ENCODE measurements at places on chromosomes 12 and 14.

GRCh38 chr14:24196071-24197055 is 1.1 kb upstream of the TM9SF1 start:
- no peak for DNase-seq

DNA sequence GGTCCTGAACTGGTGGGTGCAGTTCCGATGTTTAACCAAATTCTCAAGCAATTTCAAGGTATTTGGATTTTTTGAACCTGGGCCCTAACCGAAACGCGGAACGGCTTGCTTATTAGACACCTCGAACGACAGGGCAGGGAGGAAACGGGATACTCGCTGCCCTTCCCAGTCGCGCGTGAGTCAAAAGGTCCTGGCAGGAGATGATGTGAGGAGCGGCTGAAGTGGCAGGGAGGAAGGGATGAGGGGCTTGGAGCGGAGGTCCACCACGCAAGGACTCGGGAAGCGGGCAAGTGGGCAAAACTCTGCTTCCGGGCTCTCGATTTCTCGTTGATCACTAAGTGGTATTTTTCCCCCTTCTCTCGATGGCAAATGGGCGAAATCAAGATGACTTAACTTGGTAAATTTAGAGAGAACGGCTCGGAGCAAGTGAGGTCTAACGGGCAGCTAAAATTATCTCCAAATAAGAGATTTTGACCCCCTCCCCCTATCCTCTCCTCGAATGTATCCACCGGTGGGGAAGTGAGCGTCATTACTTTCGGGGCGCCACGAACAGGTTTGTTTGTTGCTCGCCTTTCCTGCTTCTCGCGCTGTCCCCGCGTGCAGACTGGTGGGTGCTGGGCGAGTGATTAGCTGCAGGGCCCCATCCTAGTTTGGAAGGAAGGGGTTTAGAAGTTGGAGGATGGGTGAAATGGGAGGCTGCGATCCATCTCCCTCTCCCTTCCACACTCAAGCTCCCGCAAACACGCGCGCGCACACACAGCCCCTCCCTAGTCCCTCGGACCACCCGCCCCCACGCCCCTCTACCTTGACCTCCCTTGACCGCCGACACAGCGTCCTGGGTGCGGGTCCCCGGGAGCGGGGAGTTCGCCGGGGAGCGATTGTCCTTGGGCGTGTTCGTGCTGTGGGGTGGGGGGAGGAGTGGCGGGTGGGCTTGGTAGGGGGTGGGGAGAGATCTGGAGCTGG is 986 bp upstream of the NTF3 start:
- no peak for DNase-seq

GRCh38 chr12:118448341-118448740 is 72.0 kb downstream of the SUDS3 start:
- no peak for DNase-seq

- DNase-seq, result no peak
Observed at GRCh38 chr12:48265777-48266176, 62.7 kb upstream of the OR10AD1 start.

DNA sequence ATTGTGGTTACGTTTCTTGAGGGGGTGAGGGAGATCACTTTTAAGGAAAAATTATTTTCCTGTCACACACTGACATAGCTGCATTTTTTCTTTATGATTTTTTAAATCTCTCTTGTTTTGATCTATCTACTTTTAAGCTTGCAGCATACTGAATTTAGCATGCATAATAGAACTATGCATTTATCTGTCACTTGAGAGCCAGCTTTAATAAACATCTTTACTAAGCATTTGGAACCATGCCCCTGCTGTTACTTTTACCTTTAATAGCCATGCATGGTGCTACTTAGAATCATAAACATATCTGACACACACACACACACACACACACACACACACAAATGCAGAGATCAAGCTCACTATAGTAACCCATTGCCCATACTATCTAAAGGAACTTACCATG is 486.2 kb downstream of the NELL2 start:
- DNase-seq, result no peak

DNA sequence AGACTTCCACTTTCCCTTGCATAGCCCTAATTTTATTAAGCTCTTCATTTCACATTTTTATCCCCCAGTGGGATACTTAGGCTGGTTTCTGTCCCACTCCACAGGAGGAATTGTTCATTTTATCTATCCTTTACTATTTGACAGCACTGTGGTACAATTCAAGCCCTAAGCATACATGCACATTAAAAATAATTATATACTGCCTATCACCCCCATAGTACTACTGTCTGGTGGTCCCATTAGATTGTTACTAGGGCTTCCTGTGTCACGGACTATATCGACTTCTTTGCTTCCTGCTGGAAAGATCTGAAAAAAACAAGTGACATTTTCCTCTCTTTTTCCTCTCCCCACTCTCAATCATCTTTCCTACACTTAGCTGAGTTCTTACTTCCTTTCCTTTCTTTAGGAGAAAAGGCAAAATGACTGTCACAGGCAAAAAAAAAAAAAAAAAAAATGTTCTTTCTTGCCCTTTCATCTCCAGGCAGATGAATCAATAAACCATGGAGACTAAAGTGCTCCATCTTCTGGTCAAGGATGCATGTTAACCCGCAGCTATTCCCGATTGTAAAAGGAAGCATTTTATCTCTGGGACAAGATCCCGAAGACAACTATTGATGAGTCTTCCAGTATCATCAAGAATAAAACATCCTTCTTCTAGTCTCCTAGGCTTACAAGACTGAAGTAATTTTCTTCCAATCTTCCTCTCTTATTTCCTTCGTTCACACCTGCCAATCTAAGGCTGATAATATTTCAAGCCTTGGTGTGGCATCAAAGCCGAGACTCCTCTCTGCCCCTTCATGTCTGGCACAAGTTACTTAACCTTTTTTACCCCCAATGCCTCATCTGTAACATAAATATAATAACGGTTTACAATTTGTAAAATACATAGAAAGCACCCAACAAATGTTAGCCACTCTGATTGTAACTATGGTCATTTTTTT is 94.4 kb upstream of the PLEKHG7 start:
- DNase-seq, result no peak

DNA sequence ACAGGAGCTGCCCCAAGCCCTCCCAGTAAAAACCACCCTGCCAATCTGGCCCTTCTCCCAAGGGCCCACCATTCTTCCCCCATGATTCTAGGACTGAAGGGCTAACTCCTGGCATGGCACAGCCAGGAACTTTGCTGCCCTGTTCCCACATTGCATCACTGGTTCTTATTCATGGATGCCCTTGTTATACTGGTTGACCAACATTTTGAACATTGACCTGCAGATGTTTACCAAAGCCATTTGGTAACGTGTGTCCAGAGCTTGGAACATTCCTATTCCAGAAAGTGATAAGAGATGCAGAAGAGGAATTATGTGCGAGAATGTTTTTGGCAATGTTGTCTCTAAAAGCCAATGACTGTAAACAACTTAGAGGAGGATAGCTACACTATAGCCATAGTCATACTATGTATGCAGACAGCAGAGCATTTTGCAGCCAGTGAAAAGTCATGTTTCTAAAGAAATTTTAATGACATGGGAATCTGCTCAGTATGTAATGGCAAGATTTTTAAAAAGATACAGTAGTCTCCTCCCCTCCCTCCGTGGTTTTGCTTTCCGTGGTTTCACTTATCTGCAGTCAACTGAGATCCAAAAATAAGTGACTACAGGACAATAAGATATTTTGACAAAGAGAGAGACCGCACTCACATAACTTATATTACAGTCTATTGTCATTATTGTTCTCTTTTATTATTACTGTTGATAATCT is 108.8 kb downstream of the DAAM1 start:
- no peak for DNase-seq

DNA sequence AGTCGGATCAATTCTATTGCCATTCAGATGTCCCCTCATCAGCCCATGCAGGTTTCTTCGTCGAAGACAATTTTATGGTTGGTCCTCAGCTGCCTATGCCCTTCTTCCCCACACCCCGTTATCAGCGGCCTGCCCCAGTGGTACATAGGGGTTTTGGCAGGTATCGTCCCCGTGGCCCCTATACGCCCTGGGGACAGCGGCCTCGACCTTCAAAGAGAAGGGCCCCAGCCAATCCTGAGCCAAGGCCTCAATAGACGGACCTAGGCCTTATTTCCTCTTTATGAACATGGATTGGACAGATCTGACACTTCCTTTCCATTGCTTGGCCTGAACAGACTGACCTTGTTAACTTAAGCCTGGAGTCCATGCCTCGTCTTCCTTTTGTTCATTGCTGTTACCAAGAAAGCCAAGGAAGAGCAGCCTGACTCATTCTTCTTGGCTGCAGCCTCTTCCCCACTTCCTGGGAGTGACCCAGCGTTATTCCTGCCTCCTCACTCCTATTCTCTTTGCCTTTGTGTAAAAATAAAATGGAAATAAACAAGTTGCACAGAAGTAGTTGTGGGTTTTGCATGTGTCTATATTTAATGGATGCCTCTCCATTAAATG is 156.5 kb upstream of the AMIGO2 start:
- no peak for DNase-seq

DNA sequence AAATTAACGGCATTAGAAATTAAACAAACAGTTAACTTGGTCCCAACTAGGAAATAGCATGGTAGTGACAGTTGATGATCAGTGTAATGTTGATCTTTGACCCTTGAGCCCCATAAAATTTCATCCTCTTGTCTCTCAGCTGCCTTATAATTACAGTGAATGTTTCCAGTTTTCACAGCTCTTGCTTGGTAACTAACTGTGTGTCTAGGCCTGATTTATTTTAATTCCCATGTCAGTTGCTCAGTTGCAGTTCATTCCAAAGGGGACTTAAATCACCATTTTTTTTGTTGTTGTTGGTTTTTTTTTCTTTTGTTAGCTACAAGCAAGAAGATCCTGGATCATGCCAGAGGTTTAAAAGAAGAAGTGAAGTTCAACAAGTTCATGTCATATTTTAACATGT is 1883.7 kb upstream of the FLRT2 start:
- DNase-seq, result no peak

DNA sequence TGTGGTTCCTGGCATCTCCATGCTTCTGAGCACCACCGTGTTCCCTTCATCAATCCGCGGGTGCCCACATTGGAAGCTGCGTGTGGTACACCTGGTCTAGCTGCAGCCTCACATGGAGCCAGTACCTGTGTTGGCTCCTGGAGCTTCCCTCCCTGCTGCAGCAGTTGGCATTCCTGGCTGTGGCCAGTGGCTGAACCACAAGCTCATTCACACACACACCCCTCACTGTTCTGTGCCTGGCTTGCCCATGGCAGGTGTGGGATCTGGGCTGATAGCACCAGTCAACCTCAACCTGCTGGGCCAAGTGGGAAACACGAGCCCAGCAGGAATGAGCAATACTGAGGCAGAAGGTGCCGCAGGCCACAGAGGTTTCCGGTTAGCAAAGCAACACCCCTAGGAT is 256.2 kb upstream of the LRFN5 start:
- no peak for DNase-seq

GRCh38 chr14:59394268-59394667 is 70.9 kb downstream of the GPR135 start:
- DNase-seq, result no peak

DNA sequence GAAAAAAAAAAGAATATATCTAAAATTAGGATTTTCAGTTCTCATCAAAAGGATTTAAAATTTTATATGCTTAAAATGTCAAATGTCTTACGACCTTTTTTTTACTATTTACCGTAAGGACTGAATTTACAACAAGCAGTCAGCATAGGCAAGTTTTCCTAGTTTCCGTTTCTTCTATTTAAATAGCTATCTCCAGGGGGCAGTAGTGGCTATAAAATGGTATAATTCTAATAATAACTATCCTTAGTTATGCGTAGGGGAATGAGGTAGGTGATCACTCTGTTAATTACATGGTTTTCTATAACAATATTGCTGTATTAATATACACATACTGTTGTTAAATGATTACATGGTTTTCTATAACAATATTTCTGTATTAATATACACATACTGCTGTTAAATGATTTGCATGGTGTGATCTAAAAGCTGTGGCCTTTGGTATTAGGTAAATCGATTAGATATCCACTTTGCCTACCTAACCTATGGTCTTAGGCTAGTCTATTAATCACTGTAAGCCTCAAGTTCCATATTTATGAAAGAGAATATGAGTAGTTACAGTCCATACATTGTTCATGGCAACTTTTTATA is 217.7 kb upstream of the PDZRN4 start:
- no peak for DNase-seq

- no peak for DNase-seq
Observed at GRCh38 chr12:27778206-27778605, 1.8 kb upstream of the KLHL42 start.

DNA sequence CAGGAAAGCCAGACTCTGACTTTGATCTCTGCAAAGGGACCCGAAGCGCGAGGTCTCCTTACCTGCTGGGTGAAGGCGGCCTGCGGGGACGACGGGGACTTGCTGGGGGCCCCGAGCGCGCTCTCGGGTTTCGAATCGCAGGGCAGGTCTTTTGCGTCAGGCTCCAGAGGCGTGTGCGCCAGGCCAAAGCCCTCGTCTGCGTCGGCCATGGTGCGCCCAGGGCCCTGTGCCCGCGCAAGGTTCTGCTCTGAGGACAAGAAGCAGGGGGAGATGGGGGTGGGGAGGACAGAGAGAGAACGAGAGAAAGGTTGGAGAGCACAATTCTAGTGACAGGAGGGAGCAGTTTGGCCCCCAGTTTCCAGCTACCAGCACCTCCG is 2.3 kb downstream of the TBX5 start:
- no peak for DNase-seq

- DNase-seq, result no peak
Observed at GRCh38 chr14:97625477-97625876, 828.3 kb downstream of the VRK1 start.

- no peak for DNase-seq
Observed at GRCh38 chr14:78135450-78135891, 34.7 kb upstream of the NRXN3 start.

- no peak for DNase-seq
Observed at GRCh38 chr12:122527478-122527944, 462 bp downstream of the KNTC1 start.

DNA sequence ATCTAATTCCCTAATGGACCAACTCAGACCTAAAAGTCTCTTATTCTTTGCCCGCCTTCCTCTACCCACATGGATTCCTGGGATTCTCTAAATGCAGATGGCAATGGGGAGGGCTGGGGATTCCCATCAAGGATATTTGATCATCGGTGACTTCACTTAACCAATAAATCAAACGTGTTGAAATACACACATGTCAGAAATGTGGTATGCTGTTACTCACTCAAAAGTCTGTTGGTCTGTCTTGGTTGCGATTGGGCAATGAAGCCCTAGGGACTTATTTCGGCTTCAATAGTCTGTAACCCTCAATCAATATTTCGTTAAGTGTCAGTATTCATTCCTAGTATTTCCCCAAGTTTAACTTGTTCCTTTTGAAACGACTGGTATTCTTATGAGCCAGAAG is 117.2 kb upstream of the DIO3 start:
- DNase-seq, result no peak

GRCh38 chr12:49041881-49042484 is 18.6 kb downstream of the KMT2D start:
- no peak for DNase-seq

- DNase-seq, result no peak
Observed at GRCh38 chr12:25824734-25825133, 133.7 kb upstream of the RASSF8 start.

Measured in esophagus squamous epithelium (tissue), 5 donors.